DND-41 (cell line): ENCODE measurements at places on chromosomes 5 and 9.

- H3K4me1 ChIP-seq = no peaks in the 10 kb centered on the region
- peak; percentile 55 for DNase-seq
- H3K36me3 ChIP-seq = no peaks in the 10 kb centered on the region
These were observed 45.9 kb upstream of the KCNMB1 start for GRCh38 chr5:170434966-170435605.

DNA sequence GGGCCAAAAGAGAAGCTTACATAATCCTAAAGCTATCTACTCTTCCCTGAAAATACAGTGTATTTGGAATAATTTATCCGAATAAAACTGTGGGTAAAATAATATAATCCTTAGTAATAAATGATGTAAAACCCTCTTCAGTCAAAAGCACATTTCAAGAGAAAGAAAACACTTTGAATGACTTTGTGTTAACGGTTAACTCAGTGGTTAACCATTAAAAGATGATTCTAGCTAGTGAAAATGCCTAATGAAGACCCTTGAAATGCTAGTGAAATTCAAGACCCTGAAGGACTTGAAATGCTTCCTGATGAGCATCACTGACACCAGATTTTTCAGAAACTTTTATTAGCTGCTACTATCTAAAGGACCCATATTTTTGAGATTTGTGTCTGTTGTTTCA lies 70.7 kb downstream of the COX7C start:
- H3K4me1 ChIP-seq = no peaks in the 10 kb centered on the region
- no peak overlapping the region for H3K4me3 ChIP-seq
- DNase-seq = no peak
- H3K27ac ChIP-seq = no peak overlapping the region

DNA sequence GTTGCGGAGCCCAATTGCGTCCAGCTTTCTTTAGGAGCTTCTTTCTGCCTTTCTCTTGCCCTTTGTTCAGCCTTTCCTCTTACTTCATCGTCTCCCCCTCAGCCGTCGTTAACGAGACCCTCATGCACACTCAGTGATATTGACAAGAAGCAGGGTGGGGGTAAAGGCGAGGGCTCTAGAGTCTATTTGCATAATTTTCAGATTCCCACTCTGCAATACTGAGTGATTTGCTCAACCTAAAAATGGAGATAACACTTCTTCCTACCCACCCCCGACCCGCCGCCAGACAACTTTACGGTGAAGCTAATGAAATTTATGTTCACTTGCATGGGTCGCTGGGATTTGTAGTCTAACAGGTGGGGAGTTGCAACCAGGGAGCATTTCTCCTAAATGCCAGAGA lies 1.3 kb upstream of the TBC1D2 start:
- H3K36me3 ChIP-seq = no peaks in the 10 kb centered on the region
- peak overlapping the region; percentile 99 for H3K27ac ChIP-seq
- H3K27me3 ChIP-seq = peaks cover 7% of the 10 kb centered on the region
- peak overlapping the region; percentile 99 for H3K4me3 ChIP-seq
- peaks cover 26% of the 10 kb centered on the region for H3K4me1 ChIP-seq

- no peak overlapping the region for H3K4me3 ChIP-seq
- peak overlapping the region; percentile 96 for H3K27ac ChIP-seq
- H3K27me3 ChIP-seq = no peaks in the 10 kb centered on the region
- peak; percentile 53 for DNase-seq
These were observed 28.1 kb downstream of the IL7R start for GRCh38 chr5:35884773-35885172.

GRCh38 chr5:32585122-32585445 lies 273 bp upstream of the SUB1 start:
- peak overlapping the region; percentile 93 for H3K27ac ChIP-seq
- H3K36me3 ChIP-seq = peaks cover 24% of the 10 kb centered on the region
- no peaks in the 10 kb centered on the region for H3K27me3 ChIP-seq
- peak overlapping the region; percentile 72; the same call in 1 of the 2 replicates for H3K4me3 ChIP-seq

- H3K36me3 ChIP-seq = peaks cover 45% of the 10 kb centered on the region
- H3K27me3 ChIP-seq = no peaks in the 10 kb centered on the region
- no peak for DNase-seq
- H3K27ac ChIP-seq = no peak overlapping the region
- no peak overlapping the region for H3K4me3 ChIP-seq
These were observed 46.5 kb downstream of the POLK start for GRCh38 chr5:75558221-75558620.

DNA sequence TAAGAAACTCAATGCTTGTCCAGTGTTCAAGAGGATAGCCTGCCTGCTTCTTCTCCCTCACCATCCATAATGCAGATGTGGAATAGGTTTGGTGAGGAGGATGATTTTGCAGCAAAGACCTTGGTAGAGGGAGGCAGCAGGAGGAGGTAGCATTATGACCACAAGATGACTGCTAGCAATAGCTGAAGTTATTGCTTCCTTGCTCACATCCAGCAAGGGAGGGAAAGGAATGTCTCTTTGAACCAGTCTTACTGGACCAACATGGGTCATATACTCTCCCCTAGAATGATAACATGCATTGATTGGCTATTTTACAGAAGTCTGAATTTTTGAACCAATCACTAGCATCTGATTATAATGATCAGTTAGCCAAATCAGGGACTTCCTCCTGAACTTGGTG lies 607.6 kb downstream of the EBF1 start:
- no peaks in the 10 kb centered on the region for H3K4me1 ChIP-seq
- H3K36me3 ChIP-seq = no peaks in the 10 kb centered on the region
- DNase-seq = no peak
- no peaks in the 10 kb centered on the region for H3K27me3 ChIP-seq
- H3K4me3 ChIP-seq = no peak overlapping the region

DNA sequence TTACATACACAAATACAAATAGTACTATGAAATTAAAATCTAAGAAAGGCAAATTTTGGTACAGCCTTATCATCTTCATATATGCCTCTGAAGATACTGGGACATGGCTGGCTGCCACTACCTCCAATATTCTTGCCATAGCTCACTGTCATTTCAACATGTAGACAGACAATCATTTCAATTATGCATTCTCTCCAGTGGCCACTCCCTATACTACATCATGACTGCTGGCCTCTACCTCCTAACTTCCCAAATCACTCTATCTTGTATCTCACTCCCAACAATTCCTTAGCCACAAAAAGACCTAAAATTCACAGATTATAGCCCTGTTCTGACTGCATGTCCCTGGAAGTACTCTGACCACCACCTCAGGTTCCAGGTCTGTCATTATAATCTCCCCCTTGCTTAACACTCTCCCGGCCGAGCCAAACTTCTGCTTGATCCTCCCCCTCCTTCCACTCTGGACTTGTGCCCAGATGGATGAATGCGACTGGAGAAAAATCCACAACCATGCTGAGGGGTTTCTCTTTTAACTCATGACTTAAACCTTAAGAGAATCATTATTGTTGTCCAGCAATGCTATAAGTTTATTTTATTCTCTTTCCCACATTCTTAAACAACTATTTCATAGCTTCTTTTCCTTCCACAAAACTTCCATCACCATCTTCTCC lies 225.3 kb upstream of the TLE4 start:
- H3K4me1 ChIP-seq = no peaks in the 10 kb centered on the region
- no peak overlapping the region for H3K4me3 ChIP-seq
- no peak overlapping the region for H3K27ac ChIP-seq

GRCh38 chr5:2887481-2888348 lies 136.2 kb upstream of the IRX2 start:
- no peaks in the 10 kb centered on the region for H3K36me3 ChIP-seq
- H3K4me1 ChIP-seq = peaks cover 8% of the 10 kb centered on the region
- H3K4me3 ChIP-seq = no peak overlapping the region
- no peaks in the 10 kb centered on the region for H3K27me3 ChIP-seq
- H3K27ac ChIP-seq = no peak overlapping the region
